PC-9 (cell line): ENCODE measurements at places on chromosomes 3 and 15. TPM values are rescaled to one million over a fixed set of nuclear protein-coding genes. Genes with fewer than 3 reads are reported as not detected.
A peak's percentile ranks its signal among the peaks of the same experiment; 100 is the strongest.

The GRK7 gene
- total RNA-seq = not detected in 2 replicates

- DNase-seq = peak; percentile 36
Observed at GRCh38 chr15:76073554-76073953, 13.8 kb downstream of the TMEM266 start.

DNA sequence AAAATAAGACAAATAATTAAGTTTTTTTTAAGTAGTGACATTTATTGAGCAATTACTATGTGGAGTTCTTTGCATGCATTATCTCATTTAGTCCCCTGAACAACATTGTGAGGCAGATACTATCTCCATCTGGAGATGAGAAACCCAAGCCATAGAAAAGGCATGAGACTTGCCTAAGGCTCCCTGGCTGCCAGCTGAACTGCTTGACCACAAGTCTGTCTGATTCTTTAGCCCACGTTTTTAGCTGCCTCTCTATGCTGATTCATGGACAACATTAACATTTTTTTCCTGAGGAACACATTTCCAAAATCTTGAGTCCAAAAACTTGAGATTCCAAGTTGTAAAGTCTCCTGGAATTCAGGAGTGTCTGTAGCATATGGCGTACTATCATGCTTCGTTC, 263.6 kb upstream of the GOLGA6L4 start:
- DNase-seq = no peak

- DNase-seq = no peak
Observed at GRCh38 chr3:7615043-7615442, 754.1 kb downstream of the GRM7 start.

DNA sequence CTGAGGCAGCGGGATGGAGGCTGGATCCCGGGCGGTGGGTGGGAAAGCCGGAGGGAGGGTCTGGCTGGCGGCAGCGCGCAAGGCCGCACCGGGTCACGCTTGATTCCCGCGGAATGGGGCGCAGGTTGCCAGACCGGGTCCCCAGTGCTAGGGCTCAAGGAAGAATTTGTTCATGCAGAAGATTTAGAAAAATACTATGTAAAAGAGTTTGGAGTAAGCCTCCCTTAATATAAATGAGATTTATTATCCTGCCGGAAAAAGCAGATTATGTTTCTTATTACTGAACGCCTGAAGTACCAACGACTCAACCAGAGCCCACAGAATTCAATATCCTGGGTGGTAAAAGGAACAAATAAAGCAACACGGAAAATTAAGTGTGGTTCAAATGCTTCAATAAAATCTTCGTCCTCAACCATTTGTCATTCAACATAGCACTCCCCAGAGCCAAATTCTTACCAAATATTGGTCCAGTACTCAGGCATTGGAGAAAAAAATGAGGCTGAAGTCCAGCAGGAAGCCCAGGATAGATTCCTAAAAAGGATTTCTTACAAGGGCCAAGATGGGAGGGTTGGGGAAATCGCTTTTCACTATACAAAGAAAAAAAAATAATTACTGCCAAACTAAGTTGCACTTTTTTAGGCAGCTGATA, 1.2 kb upstream of the ZBTB20 start:
- no peak for DNase-seq
